Natural killer cell treated with Interleukin-12 subunit alpha and Interleukin-12 subunit beta and Interleukin-15 and Interleukin-18, amount 100 ng/mL, for 72 hours (primary cell): ENCODE measurements at places on chromosomes 5 and 9. TPM values are rescaled to one million over a fixed set of nuclear protein-coding genes. Genes with fewer than 3 reads are reported as not detected.

The NEUROG1 gene
- total RNA-seq: not detected

The CA9 gene
- not detected for total RNA-seq

The DAPK1 gene
- 8.5 TPM for total RNA-seq

The CORO2A gene
- 0.95 TPM for total RNA-seq

The MEIKIN gene
- total RNA-seq: not detected

- no peak for DNase-seq
Observed at GRCh38 chr9:19473605-19474004, 64.8 kb downstream of the ACER2 start.

GRCh38 chr5:146409054-146409671, 38.0 kb upstream of the TCERG1 start:
- DNase-seq: no peak

GRCh38 chr9:124790801-124791505, 14.0 kb downstream of the OLFML2A start:
- DNase-seq: peak; percentile 10

DNA sequence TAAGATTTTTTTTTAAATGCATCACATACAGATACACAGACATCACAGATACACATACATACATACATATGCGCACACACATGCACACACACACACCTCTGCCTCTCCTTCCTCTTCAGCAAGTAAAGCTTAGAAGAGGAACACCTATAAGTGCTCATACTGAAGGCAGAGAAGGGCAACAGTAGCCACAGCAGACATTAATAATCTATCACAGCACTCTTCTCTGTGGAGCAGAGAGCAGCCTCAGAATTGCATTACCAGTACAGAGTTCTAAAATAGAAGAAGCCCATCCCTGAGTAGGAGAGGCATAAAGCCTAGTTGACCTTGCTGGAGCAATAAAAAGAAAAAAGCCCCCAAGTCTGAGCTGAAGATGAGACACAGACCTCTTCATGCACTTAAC, 110.6 kb downstream of the MLLT3 start:
- no peak for DNase-seq

GRCh38 chr5:146441896-146442295, 5.2 kb upstream of the TCERG1 start:
- no peak for DNase-seq

GRCh38 chr9:126084696-126085095, 241.9 kb upstream of the MVB12B start:
- no peak for DNase-seq

DNA sequence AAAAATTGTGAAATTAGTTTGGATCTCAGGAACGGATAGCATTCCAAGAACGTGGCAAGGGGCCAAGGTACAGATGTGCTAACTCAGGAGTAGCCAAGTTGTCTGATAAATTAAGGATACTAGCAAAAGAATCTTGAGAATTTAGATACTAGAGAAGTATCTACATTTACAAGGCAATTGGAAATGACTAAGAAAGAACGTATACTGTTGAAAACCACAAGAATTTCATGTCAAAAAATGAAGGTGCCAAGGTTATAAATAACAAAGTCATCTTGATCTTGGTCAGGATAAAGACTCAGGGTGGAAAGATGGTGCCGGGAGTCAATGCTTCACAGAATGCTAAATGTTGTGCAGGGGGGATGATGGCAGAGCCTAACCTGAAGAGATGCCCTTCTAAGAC, 19.2 kb downstream of the CAPSL start:
- no peak for DNase-seq

DNA sequence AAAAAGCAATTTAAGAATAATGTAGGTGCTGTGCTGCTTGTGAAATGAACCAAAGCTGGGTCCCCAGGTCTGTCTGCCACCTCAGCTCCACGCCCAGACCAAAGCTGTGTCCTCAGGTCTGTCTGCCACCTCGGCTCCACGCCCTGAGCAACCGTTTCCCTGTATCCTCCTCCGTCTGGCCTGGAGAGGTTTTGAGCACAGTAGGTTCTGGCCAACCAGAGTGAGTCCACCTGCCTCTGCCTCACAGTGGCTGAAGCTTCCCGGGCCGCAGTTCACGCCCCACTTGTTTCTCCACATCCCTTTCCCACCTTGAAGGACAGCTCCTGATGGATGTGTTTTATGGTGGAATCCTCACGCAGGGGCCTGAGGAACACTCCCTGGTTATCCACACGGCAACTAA, 120.5 kb downstream of the ADAMTS2 start:
- no peak for DNase-seq

DNA sequence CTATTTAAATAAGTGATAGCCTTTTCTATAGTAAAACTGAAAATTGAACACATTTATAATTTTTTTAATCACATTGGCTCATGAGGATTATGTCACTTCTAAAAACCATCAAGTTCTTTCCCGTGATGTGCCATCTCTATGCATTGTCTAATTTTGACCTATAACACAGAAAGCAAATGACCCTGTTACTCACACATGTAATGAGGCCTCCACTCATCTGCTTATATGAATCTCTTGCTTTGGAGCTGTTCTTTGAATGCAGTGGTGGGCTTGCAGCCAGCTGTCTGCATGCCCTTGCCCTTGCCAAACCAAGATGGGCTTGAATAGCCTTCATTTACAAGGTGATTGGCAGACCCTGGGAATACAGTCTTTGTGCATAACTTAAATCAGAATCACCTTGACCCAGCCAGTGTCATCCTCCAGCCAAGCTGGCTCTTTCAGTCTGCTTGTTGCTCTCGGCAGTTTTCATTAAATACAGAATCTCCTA, 163.2 kb downstream of the TRIO start:
- no peak for DNase-seq

DNA sequence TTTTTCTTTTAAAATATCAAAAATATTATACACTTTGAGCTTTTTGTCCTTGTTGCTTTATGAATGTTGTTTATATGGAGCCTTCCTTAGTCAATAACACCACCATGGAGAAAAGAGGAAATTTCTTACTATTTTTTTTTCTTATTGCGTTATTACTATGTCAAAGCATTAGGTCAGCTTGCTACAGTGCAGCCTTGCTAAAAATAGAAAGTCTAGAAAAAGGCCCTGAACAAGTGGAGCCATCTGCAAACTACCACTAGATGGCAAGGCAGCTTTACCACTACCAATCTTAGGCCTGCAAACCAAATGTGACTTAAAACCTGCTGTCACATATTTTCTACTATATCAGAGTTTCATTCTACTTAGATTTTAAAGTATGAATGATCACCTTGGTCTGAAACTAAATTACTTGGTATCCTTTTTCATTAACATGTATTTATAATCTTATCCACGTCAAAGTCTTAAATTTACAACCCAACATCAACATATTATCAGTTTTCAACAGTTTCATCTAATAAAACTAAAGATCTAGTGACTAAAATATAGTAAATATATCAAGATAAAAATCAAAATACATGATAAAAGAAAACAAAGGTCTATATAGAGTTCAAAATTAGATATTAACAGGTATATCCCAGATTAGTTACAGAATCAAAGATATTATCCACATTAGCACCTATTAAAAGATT, 113.1 kb upstream of the ACOT12 start:
- DNase-seq: no peak

GRCh38 chr5:169521366-169521983, 62.1 kb upstream of the SPDL1 start:
- DNase-seq: no peak

GRCh38 chr5:80569961-80570786, at the start of gene ANKRD34B:
TSS of gene ANKRD34B (minus strand) at chr5:80570280. CDS start at chr5:80560019, 10,261 bp downstream.
- no peak for DNase-seq

DNA sequence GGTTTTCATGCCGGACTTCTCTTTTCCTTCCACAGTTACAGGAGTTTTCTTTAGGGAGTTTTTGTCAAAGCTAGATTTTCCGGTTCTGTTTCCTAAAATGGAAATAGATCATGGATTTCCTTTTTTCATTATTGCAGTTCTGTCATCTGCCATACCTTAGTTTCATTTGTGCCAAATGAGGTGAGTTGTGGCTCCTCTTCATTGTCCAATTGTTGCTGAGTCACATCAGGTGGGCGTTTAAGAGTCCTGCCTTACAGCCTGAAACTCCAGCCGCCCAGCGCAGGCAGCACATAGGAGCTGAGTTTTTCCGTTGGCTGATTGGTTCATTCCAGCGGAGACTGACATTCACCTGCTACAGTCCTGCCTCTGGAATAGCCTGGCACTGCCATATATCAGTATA, 14.1 kb downstream of the SLC25A25 start:
- DNase-seq: no peak

DNA sequence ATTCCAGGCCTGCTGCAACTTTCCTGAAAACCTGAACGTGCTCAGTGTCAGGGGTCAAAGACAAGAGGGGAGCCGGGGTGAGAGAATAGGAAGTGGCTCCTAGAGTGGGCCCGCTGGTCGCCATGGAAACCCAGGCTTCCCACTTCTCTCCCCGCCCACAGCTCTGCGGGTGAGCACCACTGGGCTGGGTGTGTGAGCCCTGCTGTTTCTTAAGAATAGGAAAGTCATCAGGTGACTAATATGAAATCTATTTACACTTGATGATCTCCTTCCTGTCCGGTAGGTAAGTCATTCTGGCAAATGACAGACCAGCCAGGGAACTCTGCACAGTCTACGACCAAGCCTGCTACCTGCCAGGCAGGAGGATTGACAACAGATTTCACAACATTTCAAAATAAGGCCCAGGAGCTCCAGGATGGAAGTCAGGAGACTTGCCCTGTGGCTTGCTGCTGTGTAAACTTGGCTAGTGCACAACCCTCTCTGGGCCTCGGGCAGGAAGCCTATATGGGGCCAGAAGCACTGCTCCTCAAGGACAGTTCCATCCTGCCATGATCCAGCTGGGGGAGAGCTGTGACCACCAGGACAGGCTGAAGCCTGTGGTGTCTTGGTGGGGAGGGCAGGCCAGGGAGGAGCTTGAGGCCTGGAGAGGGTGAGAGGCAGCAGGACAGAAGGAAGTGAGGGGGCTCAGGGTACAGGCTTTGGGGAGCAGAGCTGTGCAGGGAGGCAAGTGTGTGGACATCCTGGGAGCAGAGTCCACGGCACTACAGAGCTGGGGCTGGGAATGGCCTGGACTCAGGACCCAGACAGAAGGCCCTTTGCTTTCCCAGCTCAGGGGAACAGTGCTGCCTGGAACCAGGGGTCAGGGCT, 60.6 kb downstream of the SHB start:
- DNase-seq: peak; percentile 71

GRCh38 chr9:34459941-34460340, 1.3 kb downstream of the DNAI1 start:
- DNase-seq: no peak

DNA sequence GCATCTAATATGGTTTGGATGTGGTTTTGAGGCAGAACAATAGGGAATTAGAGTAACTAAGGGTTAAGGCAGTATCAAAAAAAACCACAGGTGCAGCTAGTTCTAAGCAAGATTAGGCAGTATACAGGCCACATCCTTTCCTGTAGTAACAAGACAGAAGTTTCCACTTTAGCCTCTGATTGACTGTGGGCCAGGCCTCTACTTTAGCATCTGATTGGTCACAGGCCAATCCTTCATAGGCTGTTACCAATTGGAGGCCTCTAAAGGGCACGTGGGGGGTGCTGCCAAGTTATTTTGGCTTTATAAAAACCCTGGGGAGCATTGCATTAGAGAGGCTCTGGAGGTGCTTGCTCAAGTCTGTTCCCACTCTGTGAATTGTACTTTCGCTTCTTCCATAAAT, 144.1 kb upstream of the ST8SIA4 start:
- no peak for DNase-seq
